ENCODE measurements at places on chromosomes 12 and 14. TPM values are rescaled to one million over a fixed set of nuclear protein-coding genes. Genes with fewer than 3 reads are reported as not detected.

DNA sequence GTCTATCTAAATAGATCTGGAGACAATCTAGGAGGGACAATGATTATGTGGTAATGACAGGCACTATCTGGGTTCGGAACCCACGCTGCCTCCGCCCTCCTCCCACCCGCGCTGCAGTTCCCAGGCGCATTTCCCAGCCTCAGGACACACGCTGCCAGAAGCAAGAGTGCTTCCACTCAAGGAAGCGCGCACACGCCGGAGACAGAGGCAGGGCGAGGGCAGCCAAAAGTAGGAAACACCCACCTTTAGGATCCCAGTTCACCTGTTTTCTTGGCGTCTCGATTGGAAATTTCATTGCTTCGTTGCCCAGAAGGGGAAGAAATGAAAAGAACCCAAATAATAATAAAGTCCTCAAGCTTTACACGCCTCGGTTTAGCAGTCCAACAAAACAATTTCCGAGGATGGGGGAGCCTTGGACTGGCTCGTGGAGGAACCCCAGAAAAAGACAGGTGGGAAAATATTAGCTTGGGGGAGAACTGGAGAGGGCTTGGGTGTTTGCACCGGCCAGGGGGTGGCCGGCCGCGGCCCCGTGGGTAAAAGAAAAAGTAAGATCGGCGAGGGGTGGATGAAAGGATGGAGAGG, 474 bp downstream of the KCNK10 start:
- no peak for DNase-seq

The ZNF740 gene
- 67.4 TPM for polyA plus RNA-seq

The ORMDL2 gene
- polyA plus RNA-seq: 22.1 TPM

The CABP1 gene
- 2.7 TPM for polyA plus RNA-seq
